Stimulated activated CD4-positive, alpha-beta T cell treated with anti-CD3 and anti-CD28 coated beads, Interleukin-1b, Interleukin-23, amount 100 ng/mL, for 48 hours (primary cell): ENCODE measurements at places on chromosomes 6 and 20.
A peak's percentile ranks its signal among the peaks of the same experiment; 100 is the strongest.

DNA sequence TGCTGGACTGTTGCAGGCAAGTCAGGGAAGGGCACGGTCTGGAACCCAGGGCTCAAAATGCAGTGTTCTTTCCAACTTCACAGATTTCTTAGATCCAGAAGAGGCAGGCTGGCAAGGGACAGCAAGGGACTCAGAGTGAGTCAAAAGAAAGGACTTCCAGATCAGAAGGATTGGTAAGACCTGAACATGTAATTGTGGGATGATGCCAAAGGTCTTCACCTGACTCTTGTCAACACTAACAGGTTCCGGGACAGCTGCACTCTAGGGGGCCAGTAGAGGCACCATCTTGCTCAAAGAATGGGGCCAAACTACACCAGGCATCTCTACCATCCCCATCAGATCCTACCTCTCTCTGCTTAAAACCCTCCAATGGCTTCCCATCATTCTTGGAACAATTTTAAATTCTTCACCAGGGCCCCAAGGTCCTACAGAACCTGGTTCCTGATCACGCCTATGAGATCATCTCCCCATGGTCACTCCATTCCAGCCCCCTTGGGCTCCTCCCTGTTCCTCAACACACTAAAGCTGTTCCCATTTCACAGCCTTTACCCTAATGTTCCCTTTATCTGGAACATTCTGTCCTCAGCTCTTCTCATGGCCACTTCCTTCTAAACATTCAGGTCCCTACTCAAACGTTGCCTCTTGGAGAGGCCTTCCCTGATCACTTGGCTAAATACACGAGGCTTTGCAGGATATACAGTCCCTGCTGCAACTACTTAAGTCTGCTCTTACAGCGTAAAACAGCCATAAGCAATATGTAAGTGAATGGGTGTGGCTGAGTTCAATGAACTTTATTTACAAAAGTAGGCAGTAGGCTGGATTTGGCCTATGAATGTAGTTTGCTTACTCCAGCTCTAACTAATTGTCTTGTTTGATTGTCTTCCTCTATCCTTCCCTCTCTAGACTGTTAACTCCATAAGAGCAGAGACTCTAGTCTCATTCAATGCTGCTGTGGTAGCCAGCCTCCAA lies 29.6 kb upstream of the TTPAL start:
- no peak for DNase-seq

DNA sequence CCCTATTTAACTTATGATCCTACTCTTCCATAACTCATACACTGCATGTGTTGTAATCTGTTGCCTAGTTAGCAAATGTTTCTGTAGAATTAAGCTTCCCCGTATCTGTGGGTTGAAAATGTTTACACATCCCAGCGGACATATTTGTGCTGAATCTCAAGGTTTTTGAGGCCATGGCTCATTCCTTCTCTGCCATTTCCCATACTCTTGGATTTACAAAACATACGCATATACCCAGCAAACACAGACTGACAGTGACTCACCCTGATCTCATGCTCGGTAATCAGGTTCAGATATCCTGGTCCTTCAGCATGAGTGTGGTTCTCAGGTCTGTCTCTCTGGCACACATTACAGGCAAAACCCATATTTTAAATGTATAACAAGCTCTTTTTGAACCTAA lies 58.7 kb downstream of the AGPAT4 start:
- no peak for DNase-seq

GRCh38 chr20:50350510-50351249 lies 159.5 kb upstream of the PTPN1 start:
- no peak for DNase-seq

DNA sequence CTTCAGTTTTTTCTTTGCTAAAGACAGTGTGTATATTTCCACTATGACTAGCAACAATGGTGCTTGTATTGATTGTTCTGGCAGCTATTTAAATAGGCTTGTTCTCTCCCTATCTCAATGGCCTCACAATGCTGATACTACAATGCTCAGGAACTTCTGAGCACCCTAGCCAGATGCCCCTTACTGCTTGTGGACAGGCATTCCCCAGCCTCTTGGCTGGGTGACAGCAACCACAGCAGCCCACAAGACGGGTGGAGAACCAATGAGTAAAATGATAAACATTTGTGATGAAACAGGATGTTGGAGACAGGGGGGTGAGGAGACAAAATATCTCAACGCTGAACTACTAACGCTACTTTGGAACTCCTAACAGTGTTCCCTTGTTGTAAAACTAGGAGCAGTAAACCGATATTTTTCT lies 42.3 kb downstream of the HIVEP2 start:
- DNase-seq = peak; percentile 68

DNA sequence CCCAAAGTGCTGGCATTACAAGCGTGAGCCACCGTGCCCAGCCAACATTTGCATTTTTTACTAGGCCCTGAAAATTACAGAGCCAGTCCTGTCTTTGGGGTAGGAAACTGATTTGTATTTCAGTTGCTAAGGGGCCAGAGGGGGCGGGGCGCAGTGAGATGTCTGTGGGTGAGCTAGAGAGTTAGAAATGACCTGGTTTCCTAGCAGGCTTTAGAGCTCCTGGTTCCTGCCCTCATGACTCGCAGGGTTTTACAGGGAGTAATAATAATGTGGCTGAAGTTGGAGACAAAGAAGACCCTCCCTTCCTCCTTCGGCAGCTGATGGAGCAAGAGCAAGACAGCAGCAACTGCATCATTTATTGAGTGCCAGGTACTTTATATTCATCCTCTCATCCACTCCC lies 131.5 kb downstream of the TFAP2C start:
- DNase-seq = no peak

- DNase-seq = peak; percentile 33
Measured at GRCh38 chr20:33814238-33814712, 3.1 kb downstream of the CHMP4B start.

- DNase-seq = no peak
Measured at GRCh38 chr6:140226637-140227036, 852.2 kb upstream of the CITED2 start.

DNA sequence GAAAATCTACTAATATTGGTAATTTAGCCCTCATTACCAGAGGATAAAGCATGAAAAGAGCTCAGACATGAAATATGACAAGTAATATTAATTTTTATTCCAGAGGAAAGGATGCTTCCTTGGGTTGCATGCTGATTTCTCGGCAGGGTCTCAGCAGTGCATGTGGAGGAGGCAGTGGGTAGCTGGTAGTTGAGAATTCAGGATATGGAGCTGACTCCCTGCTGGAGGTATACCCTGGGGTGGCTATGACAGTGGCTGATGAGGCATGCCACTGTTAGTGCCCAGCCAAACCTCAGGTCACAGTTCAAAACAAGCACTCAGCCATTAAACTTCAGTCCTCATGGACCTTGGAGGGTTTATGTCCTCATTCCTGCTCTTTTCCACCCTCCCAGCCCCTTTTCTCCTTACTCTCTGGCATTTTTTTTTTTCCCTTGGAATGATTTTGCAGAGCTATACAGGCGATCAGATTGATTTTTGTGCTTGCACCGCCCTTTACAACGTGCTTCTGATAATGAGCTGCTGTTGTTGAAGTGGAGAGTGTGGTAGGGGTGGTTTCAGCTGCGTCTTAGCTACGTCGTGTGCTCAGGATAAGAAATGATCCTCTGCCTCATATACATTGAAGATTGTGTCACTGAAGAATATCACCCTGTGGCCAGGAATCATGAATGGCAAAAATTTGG lies 761.9 kb upstream of the MMS22L start:
- no peak for DNase-seq

DNA sequence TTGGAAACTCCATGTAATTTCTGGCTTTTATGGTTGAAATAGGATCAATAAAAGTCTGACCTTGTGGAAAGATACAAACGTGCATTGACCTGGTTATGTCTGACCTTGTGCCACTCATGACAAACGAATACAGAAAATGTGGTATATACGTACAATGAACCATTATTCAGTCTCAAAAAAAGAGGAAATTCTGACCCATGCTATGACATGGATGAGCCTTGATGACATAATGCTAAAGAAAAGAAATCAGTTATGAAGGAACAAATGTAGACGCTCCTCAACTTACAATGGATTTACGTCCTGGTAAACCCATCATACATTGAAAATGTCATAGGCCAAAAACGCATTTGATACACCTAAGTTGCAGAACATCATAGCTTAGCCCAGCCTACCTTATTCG lies 309.7 kb upstream of the SULF2 start:
- no peak for DNase-seq

DNA sequence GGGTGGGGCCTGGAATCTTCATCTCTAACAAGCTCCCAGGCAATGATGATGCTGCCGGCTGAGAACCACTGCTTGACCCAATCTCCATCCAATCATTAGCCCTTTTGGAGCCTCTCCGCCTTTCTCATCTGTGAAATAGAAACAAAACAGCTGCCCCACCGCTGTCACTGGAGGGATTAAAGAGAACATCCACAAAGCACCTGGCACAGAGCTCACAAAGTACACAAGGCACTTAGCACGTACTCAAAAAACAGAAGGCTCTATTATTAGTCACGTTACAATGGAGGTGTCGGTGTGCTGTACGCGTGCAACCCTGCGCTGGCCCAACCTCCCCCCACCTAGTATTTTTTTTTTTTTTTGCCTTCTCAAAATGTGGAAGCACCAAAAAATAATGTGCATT lies 213.5 kb upstream of the ARID1B start:
- DNase-seq = no peak

GRCh38 chr20:20274821-20275220 lies 93.1 kb upstream of the INSM1 start:
- no peak for DNase-seq
